Cortex of kidney (tissue), 1 donor: ENCODE measurements at places on chromosomes 4 and X.

DNA sequence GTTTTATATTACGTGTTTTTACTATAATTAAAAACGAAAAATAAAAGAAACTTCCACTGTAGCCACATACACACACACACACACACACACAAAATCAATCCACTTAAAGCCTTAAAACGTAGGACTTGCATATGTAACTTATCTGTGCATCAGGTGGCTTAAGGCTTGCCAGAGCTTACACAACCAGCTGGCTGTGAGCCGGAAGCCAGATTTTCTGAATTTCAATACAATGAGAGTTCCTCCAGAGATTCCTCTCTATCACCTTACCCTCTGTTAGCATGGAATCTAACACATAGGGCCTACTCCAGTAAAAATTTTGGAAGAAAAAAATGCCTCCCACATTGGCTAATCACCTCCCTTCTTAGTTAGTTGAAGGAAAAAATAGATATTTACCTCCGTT is 27.9 kb upstream of the SLITRK4 start:
- no peak for DNase-seq

DNA sequence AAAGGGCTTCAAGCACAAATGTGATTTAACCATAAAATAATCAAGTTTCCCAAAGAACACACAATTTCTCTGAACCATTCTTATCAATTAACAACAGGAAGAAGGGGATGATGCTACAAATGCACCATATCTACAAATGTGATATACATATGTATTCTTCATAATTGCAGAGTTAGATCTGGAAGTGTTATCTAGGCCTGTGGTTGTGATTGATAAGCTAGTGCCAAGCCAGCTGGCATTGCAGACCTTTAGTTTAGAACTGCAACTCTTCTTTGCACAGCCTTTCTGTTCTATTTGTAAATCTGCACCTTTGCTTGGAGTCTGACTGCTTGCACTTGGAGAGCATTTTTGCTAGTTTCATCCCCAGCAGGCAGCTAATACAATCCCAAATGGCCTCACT is 145.5 kb upstream of the NPY2R start:
- DNase-seq: no peak

DNA sequence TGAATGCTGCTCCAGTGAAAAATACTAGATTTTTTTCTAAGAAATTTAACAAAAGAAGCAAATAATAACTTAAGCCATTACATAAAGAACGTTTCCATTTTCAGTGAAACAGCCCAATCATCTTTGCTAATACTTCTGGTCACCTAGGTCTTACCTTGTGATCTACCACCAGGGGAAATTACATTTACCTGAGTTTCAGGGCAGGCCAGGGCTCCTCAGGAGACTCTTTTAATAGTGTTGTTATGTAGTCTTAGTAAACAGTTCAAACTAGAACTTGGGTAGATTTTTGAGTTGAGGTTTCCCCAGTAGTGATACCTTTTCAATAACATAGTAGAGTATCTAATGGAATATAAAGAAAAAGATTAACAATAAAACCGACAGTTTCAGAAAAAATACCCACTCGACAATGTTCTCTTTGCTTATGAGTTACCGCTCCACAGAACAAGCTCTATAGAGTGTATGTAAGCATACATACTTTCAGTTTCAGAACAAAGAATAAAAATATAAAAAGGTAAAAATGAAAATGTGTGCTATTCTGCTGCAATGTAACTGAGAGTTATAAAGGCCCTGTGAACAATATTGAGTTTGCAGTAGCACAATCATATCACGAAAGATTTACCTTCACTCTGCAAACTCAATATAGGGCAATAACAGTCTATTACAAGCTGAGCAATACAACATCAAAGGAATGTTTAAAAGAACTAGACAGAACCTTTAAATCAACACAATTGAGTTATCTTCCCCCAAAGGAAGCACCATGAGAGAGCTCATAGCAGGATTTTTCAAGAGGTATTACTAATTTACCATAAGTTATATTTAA is 165.8 kb downstream of the ATOH1 start:
- DNase-seq: no peak

- no peak for DNase-seq
Observed at GRCh38 chr4:99507349-99507748, 3.5 kb upstream of the C4orf17 start.

DNA sequence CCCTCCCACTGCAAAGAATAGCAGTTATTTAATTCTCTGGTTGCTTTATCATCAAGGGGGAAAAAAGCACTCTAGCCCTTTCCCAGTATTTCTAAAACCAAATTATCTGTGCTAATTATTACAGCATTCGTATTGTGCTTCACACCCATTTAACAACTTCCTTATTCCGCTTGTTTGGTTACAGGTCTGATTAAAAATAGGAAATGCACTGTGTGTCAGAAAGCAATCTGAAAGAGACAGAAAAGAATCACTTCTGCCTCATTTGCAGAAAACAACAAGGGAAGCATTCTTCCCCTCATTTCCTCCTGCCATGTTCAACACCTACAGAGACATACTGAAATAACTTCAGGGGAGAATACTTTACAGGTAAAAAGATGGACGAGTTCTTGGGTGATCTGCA is 114.9 kb upstream of the MAP3K15 start:
- DNase-seq: no peak

GRCh38 chr4:185196437-185196836 is 7.4 kb downstream of the CFAP97 start:
- DNase-seq: no peak

GRCh38 chr4:113292371-113293042 is 243.1 kb downstream of the ANK2 start:
- DNase-seq: no peak
